Endodermal cell (in vitro differentiated cells): ENCODE measurements at places on chromosomes 12 and 14. TPM values are rescaled to one million over a fixed set of nuclear protein-coding genes. Genes with fewer than 3 reads are reported as not detected.

DNA sequence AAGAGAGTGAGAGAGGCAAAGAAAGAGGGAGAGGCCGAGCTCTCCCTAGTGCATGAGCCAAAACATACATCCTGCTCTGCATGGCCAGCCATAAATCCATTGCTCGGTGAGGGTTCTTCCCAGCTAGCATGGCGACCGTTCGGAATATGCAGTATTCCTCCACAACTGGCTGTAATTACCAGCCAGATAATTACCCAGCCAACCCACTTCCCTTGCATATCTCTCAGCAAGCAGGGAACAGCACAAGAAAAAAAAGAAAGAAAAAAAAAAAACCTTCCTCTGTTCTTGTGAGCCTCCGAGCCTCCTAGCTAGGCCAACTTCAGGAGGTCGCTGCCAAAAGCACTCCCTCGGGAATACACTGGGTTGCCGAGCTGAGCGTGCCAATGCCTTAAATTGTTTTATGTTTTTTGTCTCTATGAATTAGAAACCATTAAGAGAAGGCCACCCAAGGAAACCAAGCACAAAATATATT, 567.9 kb downstream of the MED13L start:
- no peaks in the 10 kb centered on the region for H3K4me1 ChIP-seq
- no peak overlapping the region for H3K27ac ChIP-seq
- H3K4me3 ChIP-seq: no peak overlapping the region
- peaks cover 13% of the 10 kb centered on the region for H3K27me3 ChIP-seq

The DNAI7 gene
- 1.2 and 1.6 TPM in 2 replicates for total RNA-seq

- DNase-seq: peak; percentile 77
- H3K36me3 ChIP-seq: peaks cover 61% of the 10 kb centered on the region
- H3K4me1 ChIP-seq: no peaks in the 10 kb centered on the region
- H3K4me3 ChIP-seq: no peak overlapping the region
These were observed 17.2 kb downstream of the RILPL1 start for GRCh38 chr12:123516216-123516780.

The TSPAN19 gene
- not detected in 3 replicates for total RNA-seq

- no peak for DNase-seq
- H3K36me3 ChIP-seq: no peaks in the 10 kb centered on the region
- H3K4me3 ChIP-seq: no peak overlapping the region
- H3K27ac ChIP-seq: no peak overlapping the region
- H3K27me3 ChIP-seq: no peaks in the 10 kb centered on the region
- no peaks in the 10 kb centered on the region for H3K4me1 ChIP-seq
These were observed 430.1 kb downstream of the AEBP2 start for GRCh38 chr12:19869413-19869812.

DNA sequence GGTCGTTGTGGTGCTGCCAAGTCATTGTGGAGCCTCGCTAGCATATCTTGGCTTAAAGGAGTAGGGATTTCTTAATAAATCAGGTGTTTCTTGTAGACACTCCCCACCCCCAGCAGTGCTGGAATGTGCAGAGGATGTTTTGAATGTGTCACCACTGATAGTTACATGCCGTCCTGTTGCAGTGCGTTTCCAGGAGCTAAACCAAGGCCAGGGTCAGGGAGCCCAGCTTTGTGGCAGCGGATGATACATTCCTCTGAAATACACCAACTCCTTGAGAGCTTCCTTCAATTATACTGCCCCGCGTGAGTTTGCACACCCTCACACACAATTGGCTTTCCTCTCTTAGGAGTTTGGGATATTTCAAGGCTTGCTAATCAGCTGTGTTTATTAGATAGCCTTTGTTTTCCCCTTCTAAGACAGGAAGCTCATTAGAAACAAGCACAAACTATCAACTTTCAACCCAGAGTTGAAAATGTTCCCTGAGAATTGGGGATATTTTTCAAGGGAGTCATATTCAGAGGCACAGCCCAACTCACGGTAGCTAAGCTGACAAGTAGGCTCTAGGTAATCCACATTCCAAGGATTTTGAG, 154.9 kb downstream of the C12orf75 start:
- H3K36me3 ChIP-seq: no peaks in the 10 kb centered on the region
- peak; percentile 69 for DNase-seq

GRCh38 chr14:70879448-70879847, 27.8 kb upstream of the PCNX1 start:
- H3K27me3 ChIP-seq: no peaks in the 10 kb centered on the region
- no peaks in the 10 kb centered on the region for H3K4me1 ChIP-seq
- no peak overlapping the region for H3K27ac ChIP-seq
- no peaks in the 10 kb centered on the region for H3K36me3 ChIP-seq
- H3K4me3 ChIP-seq: no peak overlapping the region

DNA sequence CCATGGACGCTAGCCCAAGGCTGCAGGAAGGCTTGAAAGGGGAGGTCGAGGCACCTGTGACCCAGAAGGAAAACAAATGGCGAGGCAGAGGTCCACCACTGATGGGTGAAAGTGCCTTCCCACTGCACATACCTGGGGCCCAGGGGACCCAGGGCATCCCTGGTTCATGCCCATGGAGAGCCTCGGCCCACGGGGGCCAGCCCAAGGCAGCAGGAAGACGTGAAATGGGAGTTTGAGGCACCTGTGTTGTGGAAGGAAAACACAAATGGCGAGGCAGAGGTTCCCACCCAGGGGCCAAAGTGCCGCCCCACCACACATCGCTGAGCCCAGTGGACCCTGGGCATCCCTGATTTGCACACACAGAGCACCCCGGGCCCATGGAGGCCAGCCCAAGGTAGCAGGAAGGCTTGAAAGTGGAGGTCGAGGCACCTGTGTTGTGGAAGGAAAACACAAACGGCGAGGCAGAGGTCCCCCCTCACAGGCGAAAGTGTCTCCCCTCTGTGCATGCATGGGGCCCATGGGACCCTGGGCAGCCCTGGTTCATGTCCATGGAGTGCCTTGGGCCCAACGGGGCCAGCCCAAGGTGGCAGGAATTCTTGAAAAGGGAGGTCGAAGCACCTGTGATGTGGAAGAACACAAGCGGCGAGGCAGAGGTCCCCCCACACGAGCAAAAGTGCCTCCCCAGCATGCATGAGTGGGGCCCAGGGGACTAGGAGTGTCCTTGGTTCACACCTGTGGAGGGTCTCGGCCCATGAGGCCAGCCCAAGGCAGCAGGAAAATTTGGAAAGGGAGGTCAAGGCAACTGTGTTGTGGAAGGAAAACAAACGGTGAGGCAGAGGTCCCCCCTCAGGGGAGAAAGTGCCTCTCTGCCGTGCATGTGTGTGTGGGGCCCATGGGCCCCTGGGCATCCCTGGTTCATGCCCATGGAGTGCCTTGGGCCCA, 383.3 kb downstream of the ALG10 start:
- DNase-seq: peak; percentile 24
- no peak overlapping the region for H3K4me3 ChIP-seq
- no peaks in the 10 kb centered on the region for H3K36me3 ChIP-seq
- no peaks in the 10 kb centered on the region for H3K27me3 ChIP-seq

GRCh38 chr12:47111392-47111778, 31.6 kb upstream of the AMIGO2 start:
- no peaks in the 10 kb centered on the region for H3K27me3 ChIP-seq
- H3K27ac ChIP-seq: no peak overlapping the region
- peaks cover 7% of the 10 kb centered on the region for H3K4me1 ChIP-seq
- H3K4me3 ChIP-seq: no peak overlapping the region
- DNase-seq: no peak

The LRRIQ1 gene
- 2.3 and 2.9 TPM in 2 replicates for total RNA-seq

The B4GALNT1 gene
- total RNA-seq: 0.49 to 1.3 TPM (median 0.54 TPM) in 3 replicates

DNA sequence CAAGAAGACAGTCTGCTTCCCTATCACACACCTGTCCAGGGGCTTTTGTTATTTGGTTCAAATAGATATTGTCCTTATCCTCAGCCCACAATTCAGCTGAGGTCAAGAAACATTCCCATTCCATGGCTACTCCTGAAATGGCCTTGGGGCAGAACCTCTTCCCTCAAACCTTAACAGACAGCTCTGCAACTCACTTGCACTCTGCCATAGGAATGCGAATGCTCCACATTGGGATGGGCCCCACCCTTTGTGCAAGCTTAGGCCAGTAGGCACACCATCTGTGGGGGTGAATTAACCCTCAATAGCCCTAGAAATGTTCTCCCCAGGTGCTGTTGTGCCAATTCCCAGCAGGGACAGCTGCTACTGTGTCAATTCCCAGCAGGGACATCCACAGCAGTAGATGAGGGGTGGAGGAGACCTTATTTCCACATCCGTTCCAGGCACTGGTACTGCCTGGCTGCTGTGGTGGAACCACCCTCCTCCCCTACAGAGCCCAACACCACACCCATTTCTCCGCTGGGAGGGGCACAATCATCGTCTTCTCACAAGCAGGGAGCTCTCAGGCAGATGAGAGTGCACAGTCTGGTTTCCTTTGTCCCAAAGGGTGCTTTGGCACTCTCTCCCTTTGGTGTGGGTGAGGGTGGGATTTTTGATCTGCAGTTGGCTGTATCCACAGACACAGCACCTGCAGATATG, 42.3 kb upstream of the GLIPR1 start:
- no peak overlapping the region for H3K27ac ChIP-seq
- peak; percentile 48 for DNase-seq
- H3K36me3 ChIP-seq: no peaks in the 10 kb centered on the region
- H3K4me1 ChIP-seq: no peaks in the 10 kb centered on the region
- no peak overlapping the region for H3K4me3 ChIP-seq

The PRB2 gene
- not detected in 2 replicates for total RNA-seq

The TAS2R31 gene
- 2.4 to 5.1 TPM (median 2.9 TPM) in 3 replicates for total RNA-seq

The OAS2 gene
- total RNA-seq: not detected in 3 replicates

DNA sequence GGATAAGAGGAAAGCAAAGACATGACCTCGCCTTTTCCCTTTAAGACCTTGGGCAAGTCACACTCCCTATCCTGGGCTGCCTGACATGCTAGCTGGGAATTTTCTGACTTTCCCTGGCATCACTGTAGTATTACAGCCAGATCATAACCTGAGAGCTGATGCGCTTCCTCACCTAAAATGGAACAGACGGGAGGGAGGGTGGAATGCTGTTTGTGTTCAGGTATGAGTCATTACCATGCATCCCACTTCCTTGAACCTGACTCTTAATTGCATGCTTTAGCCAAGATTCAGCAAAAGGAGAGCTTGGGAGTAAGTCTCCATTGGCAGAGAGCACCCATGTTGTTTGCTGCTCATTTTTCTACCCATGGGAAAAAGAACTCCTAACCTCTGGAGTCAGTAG, 156.5 kb downstream of the KCNK10 start:
- H3K27me3 ChIP-seq: no peaks in the 10 kb centered on the region
- H3K36me3 ChIP-seq: no peaks in the 10 kb centered on the region
- no peaks in the 10 kb centered on the region for H3K4me1 ChIP-seq
- no peak overlapping the region for H3K4me3 ChIP-seq
- H3K27ac ChIP-seq: no peak overlapping the region

- H3K27me3 ChIP-seq: no peaks in the 10 kb centered on the region
These were observed 5.0 kb downstream of the HNRNPC start for GRCh38 chr14:21264025-21264801.

DNA sequence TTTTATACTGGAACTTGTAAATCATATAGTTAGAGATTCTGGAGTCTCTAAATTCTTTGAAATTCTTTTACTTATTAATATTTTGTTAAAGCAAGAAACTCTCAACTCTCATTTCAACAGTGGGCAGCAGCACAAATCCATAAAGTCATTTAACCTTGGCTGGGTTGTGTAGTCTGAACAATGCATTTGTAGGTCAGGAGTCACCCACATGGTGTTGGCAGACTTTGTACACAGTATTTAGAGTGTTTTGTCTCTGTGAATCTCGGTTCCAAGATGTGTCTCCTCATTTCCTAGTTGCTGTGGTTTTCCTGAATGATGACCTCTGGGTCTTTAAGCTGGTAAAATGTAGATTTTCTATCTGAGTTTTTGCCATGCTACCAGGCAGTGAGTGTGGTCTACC, 20.8 kb upstream of the STRAP start:
- H3K36me3 ChIP-seq: no peaks in the 10 kb centered on the region
- H3K27ac ChIP-seq: no peak overlapping the region
- no peak overlapping the region for H3K4me3 ChIP-seq
- no peaks in the 10 kb centered on the region for H3K27me3 ChIP-seq

- peak overlapping the region; percentile 100 for H3K27ac ChIP-seq
- peaks cover 12% of the 10 kb centered on the region for H3K4me1 ChIP-seq
- peak overlapping the region; percentile 99 for H3K4me3 ChIP-seq
- no peaks in the 10 kb centered on the region for H3K27me3 ChIP-seq
- peaks cover 32% of the 10 kb centered on the region for H3K36me3 ChIP-seq
- DNase-seq: no peak
These were observed 1.1 kb upstream of the UBC start for GRCh38 chr12:124915239-124916236.

DNA sequence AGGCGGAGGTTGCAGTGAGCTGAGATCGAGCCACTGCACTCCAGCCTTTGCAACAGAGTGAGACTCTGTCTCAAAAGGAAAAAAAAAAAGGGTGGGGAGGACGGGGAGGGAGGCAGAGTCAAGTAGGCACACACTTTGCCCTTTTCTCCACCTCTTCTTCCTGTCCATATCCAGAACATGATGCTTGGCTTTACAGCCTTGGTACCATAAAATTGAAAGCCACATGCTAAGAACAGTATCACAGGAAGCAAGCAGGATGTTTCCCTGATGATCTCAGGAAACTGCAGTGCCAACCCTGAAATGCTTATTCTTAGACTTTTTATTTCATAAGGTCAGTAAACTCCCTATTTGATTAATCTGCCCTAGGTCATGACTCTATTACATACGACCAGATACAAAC, 32.5 kb upstream of the YAF2 start:
- H3K27me3 ChIP-seq: no peaks in the 10 kb centered on the region
- no peaks in the 10 kb centered on the region for H3K36me3 ChIP-seq
- H3K27ac ChIP-seq: no peak overlapping the region
- no peak for DNase-seq

- no peak overlapping the region for H3K27ac ChIP-seq
- peaks cover 10% of the 10 kb centered on the region for H3K4me1 ChIP-seq
- no peak for DNase-seq
- H3K27me3 ChIP-seq: no peaks in the 10 kb centered on the region
- H3K36me3 ChIP-seq: no peaks in the 10 kb centered on the region
- H3K4me3 ChIP-seq: no peak overlapping the region
These were observed 102.0 kb downstream of the FSCB start for GRCh38 chr14:44405011-44405486.

The VAMP1 gene
- total RNA-seq: 5.6 to 6.1 TPM (median 5.7 TPM) in 3 replicates

GRCh38 chr14:69850086-69850735, 29.0 kb upstream of the SMOC1 start:
- no peak overlapping the region for H3K4me3 ChIP-seq
- DNase-seq: no peak
- H3K4me1 ChIP-seq: no peaks in the 10 kb centered on the region
- H3K27ac ChIP-seq: peak overlapping the region; percentile 93
- H3K36me3 ChIP-seq: no peaks in the 10 kb centered on the region

The SLC7A7 gene
- total RNA-seq: 7.4 to 16.7 TPM (median 14.3 TPM) in 3 replicates

The A2M gene
- total RNA-seq: not detected in 2 replicates

The OTX2 gene
- 348 to 1,028 TPM (median 375 TPM) in 3 replicates for total RNA-seq

DNA sequence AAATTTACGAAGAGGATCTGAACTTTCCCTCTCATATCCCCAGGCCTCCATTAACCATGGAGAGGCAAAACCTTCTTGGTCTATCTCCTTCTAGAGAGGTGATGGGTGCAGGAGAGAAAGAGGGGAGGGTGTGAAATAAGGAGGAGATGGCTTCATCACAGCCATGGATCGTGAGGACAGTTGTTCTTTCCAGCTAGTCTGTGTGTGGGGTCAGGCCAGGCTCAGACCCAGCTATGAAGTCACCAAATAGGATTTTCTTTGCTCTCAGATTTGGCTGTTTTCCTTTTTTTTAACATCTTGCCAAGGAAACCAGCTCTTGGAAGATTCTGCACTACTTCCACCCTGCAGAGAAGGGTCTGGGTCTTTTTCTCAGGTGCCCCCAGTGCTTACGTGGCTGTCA, 64.9 kb upstream of the FAM181A start:
- peaks cover 1% of the 10 kb centered on the region for H3K27me3 ChIP-seq
- DNase-seq: no peak
- no peaks in the 10 kb centered on the region for H3K36me3 ChIP-seq
- H3K27ac ChIP-seq: no peak overlapping the region

- H3K36me3 ChIP-seq: no peaks in the 10 kb centered on the region
- no peak for DNase-seq
- no peak overlapping the region for H3K27ac ChIP-seq
- H3K27me3 ChIP-seq: no peaks in the 10 kb centered on the region
These were observed 39.1 kb upstream of the LGR5 start for GRCh38 chr12:71400481-71400880.
